ENCODE measurements at places on chromosomes 5 and 9.

- DNase-seq: no peak
Measured at GRCh38 chr9:114799441-114799840, 6.4 kb downstream of the TNFSF15 start.

GRCh38 chr9:135805422-135806022, 101.8 kb downstream of the CAMSAP1 start:
- no peak for DNase-seq

GRCh38 chr5:74529101-74529500, 111.4 kb downstream of the ENC1 start:
- DNase-seq: no peak

GRCh38 chr9:93217706-93218105, 33.8 kb downstream of the WNK2 start:
- DNase-seq: no peak

GRCh38 chr5:270340-270739, 1.1 kb upstream of the PDCD6 start:
- no peak for DNase-seq

DNA sequence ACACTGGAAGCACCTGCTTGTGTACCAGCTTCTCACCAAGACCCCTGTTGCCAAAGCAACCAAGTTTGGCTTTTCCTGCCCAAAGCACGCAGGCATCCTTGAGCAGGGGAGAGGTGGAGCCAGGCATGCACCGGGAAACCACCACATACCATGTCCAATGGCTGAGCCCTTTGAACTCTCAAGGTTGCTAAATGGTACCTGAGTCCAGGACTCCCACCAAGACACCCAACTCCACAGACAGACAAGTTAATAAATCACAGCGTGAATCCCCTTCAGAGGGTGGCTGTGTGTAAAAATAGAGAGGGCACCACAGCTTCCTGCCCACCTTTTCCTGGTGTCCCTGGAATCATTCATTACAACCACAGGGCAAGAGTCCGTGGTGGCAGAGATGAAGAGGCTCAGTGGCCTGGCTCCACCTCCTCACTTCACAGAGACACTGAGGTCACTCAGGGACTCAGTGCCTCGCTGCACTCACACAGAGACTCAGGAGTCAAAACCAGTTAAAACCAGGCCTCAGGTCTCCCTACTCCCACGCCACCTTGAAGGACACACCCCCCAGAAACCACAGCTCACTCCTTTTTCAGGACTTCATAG, 143.7 kb downstream of the C5orf15 start:
- no peak for DNase-seq

GRCh38 chr5:80215523-80215922, 40.3 kb downstream of the SERINC5 start:
- no peak for DNase-seq

Measured in activated naive CD4-positive, alpha-beta T cell (primary cell).